ENCODE measurements at places on chromosomes 2 and 18.

- DNase-seq = peak; percentile 43
Measured at GRCh38 chr2:202278036-202278760, 12.6 kb downstream of the NOP58 start.

DNA sequence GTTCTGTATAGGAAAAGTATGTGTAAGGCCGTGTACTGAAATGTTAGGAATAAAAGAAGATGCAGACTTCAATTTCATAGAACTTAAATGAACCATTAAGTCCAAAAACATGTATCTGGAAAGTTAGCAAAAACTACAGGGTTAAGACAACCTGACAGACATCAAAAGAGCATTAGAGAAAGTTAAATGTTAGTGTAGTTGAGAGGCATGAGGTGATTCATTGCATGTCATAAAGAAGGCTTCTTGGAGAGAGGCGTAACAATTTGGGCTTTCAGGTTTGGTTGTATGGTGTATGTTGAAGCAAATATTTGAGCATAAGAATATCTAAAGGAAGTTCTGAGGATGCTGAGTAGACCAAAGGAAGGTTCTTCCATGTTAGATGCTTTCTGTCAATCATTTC is 6.3 kb downstream of the EPC2 start:
- no peak for DNase-seq

DNA sequence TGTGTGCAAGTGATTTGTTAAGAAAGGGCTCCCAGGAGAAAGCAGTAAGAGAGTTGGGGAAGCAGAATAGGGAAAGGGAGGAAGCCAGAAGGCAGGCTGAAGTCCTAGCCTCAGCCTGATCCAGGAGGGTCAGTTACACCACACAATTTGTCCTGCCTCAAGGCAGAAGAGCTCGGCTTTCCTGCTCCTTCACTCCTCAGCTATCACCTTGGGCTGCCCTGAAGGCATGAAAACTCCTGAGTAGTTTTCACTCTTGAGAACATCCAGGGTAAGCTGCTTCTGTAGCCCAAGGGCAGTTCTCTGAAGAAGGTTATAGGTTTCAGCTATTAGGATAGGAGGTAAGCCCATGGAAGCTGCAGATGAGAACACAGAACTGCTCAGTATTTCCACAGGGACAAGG is 47.4 kb upstream of the ANKRD44 start:
- DNase-seq = no peak

- DNase-seq = no peak
Measured at GRCh38 chr2:240820607-240821428, 799 bp upstream of the KIF1A start.

DNA sequence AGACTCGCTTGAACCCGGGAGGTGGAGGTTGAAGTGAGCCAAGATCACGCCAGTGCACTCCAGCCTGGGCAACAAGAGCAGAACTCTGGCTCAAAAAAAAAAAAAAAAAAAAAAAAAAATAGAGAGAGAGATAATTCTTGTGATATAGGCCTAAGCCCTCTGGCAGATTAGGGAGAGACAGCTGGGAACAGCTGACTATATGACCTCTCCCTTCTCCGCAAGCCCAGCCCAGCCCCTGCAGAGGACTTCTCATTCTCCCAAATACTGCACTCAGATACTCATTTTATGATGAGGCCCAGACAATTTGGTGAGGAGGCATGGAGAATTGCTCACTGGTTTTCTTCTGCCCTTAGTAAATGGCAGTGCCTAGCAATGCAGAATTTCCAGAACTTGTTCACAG is 262.0 kb downstream of the HAUS1 start:
- no peak for DNase-seq

- no peak for DNase-seq
Measured at GRCh38 chr2:44671916-44672315, 269.6 kb upstream of the SIX3 start.

DNA sequence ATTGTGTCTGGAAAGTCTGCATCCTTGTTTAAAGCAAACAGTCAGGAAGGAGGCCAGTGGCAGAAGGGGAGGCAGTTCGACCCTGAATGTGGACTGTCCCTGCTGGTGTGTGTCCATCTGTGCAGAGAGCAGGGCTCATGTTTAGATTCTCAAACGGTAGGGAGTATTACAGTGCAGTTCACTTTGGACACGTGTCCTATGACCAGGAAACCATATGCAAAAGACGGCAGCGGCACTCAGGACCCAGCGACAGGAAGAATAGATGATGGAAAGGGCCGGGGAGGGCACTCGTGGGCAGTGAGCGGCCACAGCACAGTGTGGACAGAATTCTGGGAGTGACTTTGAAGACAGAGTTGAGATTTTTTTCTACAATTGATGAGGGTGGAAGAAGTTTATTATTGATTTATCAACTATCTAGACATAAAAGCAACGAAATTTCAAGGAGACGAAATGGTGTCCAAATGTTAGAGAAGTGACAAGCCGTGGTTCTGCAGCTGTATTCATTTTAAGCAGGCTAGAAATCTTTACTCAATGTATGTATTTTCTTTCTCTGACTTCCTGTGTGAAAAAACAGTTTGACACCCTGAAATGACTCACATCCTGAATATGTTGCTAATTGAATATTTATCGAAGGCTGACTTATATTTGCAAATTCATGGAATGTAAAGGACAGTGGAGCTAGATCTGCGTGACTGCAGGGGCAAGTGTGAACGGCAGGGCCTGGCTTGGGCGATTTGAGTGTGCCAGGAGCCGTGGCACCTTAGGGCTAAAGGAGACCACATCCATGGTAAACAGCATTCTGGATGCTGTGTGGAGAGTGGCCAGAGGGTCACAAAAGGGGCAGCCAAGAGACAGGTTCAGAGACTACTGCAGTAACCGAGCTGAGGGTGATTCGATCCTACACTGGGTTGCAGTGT is 214.2 kb downstream of the PTGR3 start:
- DNase-seq = no peak

- peak; percentile 9 for DNase-seq
Measured at GRCh38 chr18:11040823-11041656, 108.3 kb downstream of the PIEZO2 start.

- DNase-seq = no peak
Measured at GRCh38 chr2:9149726-9150567, 56.7 kb upstream of the ASAP2 start.

All from fibroblast of the conjunctiva (primary cell).